Amygdala (tissue), 56 donors: ENCODE measurements at places on chromosomes 7 and 10.

- DNase-seq = no peak
Measured at GRCh38 chr7:139797607-139798006, 19.8 kb upstream of the HIPK2 start.

DNA sequence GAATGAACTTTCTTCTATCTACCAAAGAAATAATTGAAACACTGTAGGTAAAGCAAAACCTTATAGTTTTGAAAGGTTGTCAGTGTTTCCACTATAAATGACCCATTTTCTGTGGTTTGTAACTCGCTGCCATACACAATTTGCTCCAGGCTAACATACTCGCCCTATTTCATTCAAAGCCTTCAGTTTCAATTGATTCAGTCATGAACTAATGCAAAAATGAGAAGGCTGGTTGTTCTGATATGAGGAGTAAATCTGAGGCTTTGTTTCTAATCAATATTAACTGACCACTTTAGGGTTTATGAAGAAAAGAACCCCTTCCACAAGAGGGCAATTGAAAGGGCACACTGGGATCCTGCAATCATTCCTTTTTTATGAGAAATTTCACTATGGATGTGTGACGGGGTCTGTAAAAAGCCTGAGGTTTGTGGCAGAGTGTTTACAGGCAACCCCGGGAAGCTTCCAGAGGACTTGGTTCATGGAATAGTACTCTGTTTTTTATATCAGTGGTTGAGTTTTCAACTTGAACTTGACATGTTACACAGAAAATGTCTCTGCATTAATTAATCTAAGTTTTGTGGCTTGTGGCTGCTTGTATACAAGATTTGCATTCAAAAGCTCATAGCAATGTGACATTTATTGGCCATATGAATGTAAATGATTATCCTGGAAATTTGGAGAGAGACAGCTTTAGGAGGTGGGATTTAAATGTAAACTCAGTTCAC, 133.2 kb downstream of the NRP1 start:
- DNase-seq = no peak

- no peak for DNase-seq
Measured at GRCh38 chr10:71395621-71396020, 1.1 kb upstream of the CDH23 start.

DNA sequence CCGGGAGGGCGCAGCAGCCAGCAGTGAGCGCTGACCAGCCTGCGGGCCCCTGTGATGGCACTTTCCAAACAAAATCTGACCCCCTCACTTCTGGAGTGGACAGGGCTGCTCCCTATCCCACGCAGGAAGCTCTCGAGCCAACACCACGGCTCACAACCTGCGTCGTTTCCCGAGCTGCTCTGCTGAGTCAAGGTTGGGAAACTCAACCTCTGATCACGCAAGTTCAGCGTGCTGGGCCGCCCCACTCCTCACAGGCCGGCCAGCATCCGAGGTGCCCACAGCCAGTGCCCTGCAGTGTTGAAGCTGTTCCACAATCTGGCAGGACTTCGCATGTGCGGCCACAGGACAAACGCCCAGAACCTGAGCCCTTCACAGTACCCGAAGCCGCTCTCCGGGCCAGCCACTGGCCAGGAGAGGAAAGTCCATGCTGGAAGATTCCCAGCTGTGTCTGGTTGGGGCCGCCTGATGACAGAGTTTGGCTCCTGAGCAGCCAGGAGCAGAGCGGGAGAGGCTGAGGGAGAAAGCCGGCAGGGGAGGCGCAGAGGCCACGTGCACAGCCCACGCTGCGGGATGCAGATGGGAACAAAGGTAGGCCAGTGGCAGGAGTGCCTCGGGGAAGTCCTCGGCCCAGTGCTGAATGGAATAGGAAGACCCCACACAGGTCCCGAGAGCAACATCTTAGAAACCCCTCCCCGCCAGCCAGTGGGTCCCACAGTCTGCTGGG, 263.3 kb upstream of the TCERG1L start:
- no peak for DNase-seq

DNA sequence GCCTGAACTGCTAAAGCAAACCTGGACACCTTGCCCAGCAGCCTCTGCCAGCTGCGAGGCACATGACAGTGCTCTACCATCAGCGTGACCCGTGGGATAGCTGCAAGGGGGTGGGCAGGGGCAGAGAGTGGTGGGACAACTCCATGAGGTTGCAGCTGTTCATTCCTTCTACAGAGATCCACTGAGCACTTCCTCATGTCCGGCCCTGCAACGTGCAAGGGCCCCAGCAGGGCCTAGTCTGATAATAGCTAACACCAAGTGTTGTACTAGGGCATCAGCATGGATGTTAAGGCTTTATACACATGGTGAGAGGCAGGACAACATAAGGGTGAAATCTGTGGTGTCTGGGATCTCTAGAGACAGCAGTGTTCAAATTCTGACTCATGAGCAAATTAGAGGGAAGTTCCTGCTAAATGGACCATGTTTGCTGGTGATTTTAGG, 14.3 kb downstream of the NOD1 start:
- no peak for DNase-seq

DNA sequence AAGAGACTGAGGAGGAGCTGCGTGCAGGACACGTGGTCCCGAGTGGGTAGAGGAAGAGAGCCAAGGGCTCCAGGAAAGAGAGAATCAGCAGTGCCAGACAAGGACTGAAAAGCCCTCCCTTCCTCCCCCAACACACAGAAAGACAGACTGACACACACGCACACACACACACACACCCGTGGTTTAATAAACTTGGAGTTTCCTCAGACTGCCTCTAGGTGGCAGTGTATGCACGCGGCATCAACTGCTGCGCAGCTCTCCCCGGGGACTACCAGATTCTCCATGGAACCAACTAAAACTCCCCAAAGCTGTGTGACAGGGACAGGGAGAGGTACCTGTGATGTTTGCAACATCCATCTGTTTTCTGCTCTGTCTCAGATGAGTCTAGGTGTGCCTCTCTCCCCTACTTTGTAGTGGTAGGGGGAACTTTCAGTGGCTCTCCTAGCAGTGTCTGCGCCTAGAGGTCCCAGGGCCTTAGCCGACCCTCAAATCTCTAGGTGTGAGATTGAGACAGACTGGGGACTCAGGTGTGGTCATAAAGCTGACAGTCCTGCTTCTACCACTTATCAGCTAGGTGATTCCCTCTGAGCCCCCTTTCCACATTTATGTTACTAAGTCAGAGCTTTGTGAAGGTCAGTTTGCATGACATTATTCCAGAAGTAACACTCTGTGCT, 9.3 kb upstream of the TSPAN14 start:
- peak; percentile 52 for DNase-seq

DNA sequence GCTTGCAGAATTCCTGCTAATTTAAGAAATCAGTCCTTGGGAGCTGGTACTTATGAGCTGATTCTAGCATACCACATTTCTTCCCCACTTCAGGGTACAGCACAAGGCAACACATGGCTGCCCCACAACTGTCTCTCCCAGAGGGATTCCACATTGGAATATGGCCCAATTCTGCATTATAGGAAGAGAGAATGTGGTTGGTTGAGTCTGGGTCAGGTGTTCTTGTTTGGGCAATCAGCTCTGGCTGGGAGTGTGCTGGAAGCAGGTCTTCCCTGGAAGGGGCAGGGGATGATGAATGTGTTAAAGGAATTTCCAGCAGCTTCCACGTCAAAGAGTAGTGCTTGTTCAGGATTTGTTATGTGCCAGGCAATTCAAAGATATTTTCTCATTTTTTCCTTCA, 95.7 kb downstream of the BUB3 start:
- no peak for DNase-seq

- no peak for DNase-seq
Measured at GRCh38 chr7:75996476-75996875, 2.1 kb upstream of the TMEM120A start.

DNA sequence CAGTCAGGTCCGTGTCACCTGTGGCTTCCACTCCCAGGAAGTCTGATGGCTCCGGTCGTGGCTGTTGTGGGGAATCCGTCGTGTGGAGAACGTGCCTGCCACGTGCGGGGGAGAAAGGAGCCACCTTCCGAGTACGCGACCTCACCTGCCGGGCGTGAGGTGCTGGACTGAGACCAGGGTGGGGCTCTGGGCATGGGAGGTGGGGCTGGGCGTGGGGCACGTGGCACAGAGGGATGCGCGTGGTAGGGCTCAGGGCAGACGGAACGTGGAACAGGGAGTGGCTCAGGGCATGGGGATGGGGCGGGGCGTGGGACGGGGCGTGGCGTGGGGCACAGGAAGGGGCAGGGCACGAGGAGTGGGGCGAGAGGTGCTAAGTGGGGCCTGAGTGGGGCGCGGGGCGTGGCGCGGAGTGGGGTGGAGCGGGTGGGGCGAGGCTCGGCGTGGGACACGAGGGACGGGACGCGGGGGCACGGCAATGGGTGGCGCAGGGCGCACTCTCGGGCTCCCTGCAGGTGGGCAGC, 64.8 kb downstream of the C10orf143 start:
- DNase-seq = no peak

GRCh38 chr10:88165849-88166271, 302.4 kb downstream of the PTEN start:
- no peak for DNase-seq

GRCh38 chr7:136938476-136938875, 70.0 kb downstream of the CHRM2 start:
- no peak for DNase-seq

DNA sequence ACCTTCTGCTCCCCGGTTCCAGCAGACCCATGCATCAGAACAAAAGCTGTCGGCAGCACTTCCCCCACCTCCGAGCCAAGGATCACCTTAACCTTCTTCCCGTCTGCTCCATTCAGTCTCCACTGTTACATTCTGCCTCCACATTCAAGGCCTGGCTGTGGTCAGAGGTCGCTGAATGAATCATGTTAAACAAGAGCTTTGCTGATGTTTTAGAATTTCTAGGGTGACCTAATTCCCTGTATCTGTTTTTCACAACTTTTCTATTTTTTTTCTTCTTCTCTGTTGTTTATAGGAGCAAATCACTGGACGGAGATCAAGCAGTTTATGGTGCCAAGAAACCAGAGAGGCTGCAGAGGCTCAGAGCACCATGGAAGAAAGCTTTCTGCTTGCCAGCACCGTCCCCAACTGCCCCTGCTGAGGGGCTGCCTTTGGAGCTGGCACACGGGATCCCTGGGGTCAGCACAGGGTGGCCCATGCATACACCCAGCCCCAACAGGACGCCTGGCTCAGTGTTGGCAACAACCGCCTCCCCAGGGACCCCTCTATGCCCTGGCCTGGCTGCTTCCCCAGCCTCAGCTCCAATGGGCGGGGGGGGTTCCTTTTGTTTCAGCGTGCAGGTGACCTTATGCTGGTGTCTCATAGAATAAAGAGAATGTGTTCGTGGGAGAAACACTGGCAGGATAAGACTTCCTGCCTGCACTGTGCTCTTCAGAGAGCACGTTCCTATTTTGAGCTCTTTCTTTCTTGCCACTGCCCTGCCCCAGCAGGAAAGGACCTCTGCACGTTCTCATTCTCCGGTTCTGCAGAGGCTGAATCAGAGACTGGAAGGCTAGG, 182.7 kb upstream of the LYZL2 start:
- DNase-seq = peak; percentile 18

DNA sequence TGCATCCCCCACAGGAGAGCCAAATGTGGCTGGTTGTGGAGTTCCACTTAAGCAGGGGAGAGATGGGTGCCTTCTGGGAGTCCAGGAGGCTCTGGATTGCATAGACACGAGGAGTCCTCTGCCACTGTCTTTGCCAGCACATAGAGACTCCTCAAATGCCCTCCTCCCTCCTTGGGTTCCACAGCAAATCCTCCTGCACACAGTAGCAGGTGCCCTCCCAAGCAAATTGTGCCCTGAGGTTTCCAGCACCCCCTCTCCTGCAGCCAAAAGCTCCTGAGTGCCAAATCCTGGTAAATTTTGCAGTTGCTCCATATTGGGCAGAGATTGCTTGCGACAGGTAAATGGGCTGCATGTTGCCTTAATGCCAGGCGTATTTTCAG, 5.8 kb downstream of the EVX1 start:
- DNase-seq = no peak

DNA sequence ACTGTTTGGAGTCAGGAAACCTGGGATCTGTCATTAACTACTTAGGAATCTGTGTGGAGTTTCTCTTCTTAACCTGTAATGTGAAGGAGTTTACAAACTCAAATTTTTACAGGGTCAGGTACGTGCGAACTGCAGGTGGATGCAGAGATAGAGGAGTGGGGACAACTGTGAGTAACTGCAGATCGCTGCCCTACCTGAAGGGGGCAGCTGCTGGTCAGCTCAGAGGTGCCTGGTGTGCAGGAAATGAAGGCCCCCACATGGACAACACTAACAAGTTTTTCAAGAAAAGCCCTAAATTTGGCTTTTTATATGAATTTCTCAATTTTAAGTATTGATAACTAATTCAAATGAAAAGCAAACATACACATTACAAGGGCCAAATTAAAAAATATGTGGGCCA, 380.0 kb downstream of the REEP3 start:
- no peak for DNase-seq

DNA sequence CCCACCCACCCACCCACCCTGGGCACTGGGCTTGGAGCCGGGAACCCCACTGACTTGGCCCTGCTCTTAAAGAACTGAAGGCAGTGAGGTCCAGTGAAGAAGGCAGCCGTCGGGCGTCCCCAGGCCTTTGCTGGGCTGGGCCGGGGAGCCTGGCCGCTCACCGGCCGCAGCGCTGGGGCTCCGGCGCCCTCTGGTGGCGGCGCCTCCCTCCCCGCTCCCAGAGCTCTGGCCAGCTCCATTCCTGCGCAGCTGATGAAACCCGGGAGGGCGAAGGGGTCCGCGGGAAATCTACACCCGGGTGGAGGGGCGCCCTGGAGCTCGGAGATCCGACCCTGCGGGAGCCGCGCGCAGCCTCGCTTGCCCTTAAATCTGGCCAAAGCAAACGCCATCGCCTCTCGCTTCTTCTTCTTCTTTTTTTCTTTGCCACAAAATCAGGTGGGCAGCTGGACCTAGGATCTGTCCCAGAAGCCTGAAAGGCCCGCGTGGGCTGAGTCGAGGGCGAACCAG, 1.7 kb upstream of the CXCL12 start:
- peak; percentile 28 for DNase-seq

DNA sequence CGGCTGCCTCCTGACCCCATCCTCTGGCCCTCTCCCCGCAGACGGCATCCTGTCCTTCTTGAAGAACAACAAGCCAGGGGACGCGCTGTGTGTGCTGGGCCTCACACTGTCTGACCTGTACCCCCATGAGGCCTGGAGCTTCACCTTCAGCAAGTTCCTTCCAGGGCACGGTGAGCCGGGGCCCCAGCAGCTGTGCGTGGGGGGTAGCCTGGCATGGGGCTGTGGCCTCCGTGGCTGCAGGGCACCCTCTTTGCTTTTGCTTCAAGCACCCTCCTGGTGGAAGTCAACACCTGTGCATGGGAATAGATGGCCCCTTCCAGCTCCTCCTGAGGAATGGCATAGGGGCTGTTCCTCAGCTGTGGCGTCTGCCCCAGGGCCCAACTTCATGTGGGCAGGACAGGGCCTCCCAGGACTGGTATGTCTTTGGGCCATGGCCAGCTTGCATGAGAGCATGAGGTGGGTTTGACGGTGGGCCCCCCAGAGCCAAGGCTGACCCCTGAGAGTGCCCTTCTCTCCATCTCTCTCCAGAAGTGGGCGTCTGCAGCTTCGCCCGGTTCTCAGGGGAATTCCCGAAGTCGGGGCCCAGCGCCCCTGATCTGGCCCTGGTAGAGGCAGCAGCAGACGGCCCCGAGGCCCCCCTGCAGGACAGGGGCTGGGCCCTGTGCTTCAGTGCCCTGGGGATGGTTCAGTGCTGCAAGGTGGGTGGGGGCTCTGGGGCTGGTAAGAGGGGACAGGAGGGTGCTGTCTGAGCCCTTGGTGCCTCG, 20.7 kb downstream of the AMZ1 start:
- DNase-seq = no peak

- no peak for DNase-seq
Measured at GRCh38 chr7:156379324-156380070, 261.1 kb upstream of the RNF32 start.

GRCh38 chr10:122665329-122665860, 34.3 kb downstream of the C10orf120 start:
- no peak for DNase-seq
